ENCODE measurements at places on chromosomes 3 and 15.

DNA sequence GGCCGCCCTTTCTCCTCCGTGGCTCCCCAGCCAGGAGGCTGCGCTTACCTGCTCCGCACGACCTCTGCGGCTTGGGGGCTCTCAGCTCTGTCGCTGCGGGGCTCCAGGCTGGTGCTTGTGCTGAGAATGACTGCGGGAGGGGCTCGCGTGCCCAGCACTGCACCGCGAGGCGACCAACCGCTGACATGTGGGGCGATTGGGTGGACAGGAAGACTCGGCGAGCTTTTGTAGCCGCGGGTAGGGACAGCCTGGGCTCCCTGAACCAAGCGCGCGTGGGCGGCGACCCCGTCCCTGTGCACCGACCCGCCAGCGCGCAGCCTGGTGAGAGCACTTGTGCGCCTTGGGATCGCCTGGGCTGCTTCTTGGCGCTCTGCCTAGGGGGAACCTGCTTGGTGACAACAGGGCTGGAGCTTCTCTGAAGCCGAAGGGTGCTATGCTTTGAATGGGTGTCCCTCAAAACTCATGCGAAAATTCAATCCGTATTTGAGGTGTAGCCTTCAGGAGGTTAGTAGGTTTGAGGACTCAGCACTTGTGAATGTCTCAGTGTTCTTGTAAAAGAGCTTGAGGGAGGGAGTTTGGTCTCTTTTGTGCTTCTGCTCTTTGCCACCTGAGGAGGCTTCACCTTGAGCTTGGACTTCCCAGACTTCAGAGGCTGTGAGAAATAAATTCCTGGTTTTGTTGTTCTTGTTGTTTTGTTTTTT, 50.4 kb downstream of the IL12A start:
- DNase-seq: no peak

- DNase-seq: no peak
Observed at GRCh38 chr15:50558012-50558411, 11.5 kb upstream of the USP50 start.

- no peak for DNase-seq
Observed at GRCh38 chr15:60660290-60661051, 181.5 kb upstream of the ICE2 start.

GRCh38 chr3:24704496-24704895, 209.8 kb upstream of the THRB start:
- no peak for DNase-seq

DNA sequence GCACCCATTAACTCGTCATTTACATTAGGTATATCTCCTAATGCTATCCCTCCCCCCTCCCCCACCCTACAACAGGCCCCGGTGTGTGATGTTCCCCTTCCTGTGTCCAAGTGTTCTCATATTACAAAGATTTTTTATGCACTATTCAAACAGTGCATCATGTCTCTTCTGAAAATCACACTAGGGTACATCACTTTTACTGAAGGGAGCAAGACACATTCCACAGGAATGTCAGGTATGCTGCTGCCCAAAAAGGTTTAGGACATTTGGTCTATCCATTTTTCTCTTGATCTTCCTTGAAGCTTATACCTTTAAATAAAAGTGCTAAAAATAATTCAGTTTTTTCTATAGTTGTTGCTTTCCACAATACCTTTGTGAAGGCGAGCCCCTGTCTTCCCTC, 9.2 kb upstream of the EPHA3 start:
- no peak for DNase-seq

DNA sequence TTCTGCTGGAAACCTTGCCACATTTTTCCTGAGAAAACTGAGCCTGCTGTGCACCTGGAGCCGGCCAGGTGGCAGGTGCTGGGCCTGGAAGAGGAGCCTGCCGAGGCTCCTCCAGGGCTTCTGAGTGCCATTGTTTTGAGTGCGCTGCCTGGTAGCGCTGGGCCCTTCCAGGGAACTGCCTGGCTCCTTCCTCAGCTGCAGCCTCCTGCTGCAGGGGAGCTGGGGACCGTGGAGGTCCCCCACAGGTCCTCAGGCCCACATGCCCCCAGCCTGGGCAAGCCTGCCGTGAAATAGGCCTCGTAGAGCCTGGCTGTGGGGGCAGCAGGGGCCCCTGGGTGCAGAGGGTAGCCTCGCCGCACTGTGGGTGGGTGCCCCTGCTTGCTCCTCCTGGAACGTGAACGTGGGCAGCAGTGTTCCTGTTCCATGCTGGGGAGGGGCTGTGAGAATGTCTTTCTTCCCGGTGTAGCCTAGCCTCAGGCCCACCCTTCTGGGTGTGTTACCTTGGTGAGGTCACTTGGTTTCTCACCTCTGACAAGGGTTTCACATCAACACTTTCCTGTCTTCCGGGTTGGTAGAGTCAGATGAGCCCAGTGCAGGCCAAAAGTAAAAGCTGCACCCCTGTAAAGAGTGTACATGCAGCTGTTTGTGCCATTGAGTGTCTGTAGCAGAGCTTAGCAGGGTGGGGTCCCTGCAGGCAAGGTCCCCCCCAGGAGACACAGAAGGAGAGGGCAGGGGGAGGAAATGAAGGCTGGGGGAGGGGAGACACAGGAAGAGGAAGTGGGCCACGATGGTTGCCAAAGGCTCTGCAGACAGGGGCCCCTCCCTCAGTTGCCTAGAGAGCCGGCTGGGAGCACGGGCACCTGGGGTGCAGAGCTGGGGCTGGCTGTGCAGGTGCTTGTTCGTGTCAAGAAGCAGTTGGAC, 34.5 kb downstream of the KLF13 start:
- no peak for DNase-seq

- no peak for DNase-seq
Observed at GRCh38 chr3:167798443-167798842, 62.9 kb downstream of the SERPINI1 start.

GRCh38 chr3:6719999-6720398, 140.9 kb upstream of the GRM7 start:
- DNase-seq: no peak

DNA sequence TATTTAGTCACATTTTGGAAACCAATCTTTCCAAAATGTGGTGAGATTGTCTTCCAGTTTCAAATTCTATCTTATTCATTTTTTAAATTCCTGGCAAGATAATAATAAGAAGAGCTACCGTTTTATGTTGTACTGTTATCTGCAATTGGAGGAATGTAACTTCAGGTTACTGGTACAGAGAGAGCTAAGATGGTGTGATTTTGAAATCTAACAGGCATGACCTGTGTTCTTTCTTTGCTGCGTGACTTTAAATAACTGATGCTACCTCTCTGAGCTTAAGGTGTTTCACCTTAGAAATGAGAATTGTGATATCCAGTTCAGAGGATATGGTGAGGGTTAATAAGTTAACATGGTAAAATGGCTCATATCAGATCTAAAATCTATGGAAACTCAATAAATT, 21.7 kb downstream of the CADM2 start:
- DNase-seq: no peak

- no peak for DNase-seq
Observed at GRCh38 chr15:28147801-28148200, 48.7 kb upstream of the OCA2 start.

DNA sequence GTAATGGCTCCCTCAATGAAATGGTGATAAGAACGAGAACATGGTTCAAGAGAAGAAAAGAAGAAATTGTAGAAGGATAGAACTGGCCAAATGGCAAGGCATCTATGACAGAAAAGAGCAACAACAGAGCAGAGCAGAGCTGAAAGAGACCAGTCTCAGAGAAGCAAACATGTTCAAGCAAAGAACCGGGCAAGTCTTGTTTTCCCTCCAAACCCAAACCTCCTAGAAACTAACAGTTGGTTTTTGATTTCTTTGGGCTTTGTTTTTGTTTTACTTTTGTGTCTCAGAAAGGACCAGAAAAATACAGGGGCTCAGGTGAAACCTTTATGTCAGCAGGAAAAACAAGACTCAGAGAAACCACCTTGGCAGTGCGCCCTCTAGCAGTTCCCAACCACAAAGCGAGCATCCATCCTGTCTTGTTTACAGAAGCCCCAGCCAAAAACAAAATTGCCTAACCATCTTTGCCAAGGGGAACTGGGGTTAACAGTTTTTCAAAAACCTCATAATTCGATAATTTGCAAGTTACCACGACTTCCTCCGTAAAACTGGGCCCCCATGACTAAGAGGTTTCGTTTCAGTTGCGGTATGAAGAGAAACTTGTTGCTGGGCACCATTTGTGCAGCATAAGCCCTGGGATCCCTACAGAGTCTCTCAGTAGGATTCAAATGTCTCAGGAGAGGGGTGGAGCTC, 159.2 kb upstream of the SLC24A5 start:
- no peak for DNase-seq

DNA sequence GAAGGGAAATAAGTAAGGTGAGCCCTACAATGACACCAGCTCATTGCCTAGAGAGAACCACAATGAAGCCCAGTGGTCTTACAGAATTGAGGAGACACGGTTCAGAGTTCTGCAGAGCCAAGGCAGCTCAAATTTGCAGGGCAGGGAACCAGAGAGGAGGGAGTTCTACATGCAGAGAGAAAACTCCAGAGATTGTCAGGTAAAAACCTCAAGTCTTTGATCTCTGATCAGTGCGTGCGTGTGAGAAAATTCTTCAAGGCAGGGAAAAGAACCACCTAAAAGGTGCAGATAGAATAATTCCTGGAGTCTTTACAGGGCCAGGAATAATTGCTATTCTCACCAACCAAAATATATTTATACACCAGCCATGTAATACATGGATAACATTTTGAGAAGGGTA, 88.0 kb upstream of the SNRK start:
- no peak for DNase-seq

DNA sequence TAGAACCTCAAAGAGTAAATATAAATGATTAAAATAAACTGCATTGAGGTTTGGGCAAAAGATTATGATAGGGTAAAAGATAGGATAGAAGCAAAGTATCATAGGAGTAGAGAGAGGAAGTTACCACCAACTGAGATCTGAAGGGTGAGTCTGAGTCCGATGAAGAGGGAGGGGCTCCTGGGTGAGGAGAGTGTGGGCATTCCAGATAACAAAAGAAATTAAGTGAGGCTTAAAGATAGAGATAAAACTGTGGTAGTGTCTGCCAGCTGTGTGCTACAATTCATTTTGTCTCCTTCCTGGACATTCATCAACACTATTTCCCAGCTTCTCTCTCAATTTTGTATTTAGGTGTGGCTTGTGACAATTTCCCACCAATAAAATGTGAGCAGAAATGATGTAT, 343.0 kb upstream of the PLSCR5 start:
- DNase-seq: no peak

- DNase-seq: no peak
Observed at GRCh38 chr15:99542828-99543227, 23.0 kb upstream of the MEF2A start.

DNA sequence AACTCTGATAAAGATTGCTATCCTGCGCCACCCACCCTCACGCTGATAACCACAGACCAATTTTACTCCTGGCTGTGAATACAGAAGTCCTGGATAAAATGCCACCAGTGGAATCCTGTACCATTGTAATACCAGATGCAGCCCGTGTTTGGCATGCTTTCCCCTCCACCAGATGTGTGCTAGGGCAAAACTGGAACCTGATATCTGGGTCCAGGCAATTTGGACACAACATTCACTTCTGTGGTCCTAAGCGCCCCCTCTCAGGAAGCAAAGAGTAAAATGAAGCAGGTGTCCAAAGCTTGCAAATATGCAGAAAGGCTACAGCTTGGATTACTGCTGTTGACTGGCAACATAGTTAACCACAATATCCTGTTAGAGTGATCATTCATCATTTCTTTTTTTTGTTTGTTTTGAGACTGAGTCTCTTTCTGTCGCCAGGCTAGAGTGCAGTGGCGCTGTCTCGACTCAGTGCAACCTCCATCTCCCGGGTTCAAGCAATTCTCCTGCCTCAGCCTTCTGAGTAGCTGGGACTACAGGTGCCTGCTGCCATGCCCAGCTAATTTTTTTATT, 32.8 kb downstream of the LOXL1 start:
- DNase-seq: no peak

GRCh38 chr15:48550822-48551525, 94.5 kb downstream of the FBN1 start:
- DNase-seq: no peak

DNA sequence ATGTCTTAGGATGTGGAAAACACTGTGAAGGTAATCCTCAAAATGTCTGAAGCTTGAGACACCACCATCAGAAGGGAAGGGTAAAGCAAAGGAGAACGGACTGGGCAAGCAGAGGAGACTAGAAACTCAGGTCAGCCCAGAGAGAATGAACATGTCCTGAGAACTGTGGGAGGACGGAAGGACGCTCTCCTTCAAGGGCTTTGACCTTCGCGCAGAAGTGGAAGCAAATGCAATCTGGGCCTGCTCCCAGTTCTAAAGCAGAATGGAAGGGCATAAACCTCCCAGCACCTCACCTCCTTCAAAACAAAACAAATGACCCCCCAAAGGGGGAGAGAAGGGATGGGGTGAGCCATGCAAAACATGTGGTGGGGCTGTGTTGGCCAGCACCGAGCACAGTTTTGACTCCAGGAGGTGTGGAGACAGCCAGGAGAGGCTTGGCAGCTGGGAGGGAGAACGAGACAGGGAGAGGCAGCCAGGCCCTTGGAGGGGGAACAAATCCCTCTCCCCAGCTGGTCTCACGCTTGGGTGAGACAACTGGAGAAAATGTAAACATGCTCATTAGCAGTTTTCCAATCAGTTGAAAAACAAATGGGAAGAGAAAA, 222.4 kb upstream of the WNT5A start:
- DNase-seq: no peak

- DNase-seq: no peak
Observed at GRCh38 chr15:68411735-68412134, 20.2 kb downstream of the ITGA11 start.

DNA sequence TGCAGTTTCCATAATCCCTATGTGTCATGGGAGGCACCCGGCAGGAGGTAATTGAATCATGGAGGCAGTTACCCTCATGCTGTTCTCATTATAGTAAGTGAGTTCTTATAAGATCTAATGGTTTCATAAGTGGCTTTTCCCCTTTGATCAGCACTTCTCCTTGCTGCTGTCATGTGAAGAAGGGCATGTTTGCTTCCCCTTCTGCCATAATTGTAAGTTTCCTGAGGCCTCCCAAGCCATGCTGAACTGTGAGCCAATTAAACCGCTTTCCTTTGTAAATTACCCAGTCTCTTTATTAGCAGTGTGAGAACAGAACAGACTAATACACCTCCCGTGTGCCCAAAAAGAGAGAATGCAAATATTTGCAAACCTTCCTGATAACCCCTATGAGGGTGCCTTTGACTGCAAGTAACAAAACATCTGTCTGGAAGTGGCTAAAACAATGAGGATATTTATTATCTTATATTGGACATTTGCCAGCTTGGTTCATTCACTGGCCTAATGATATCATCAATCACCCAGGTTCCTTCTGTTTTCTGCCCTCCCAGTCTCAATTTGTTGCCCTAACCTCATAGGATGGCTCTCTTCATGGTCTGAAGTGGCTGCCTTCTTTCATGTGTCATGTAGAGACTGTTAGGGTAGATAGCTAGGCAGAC, 68.7 kb downstream of the BHLHE40 start:
- DNase-seq: no peak

DNA sequence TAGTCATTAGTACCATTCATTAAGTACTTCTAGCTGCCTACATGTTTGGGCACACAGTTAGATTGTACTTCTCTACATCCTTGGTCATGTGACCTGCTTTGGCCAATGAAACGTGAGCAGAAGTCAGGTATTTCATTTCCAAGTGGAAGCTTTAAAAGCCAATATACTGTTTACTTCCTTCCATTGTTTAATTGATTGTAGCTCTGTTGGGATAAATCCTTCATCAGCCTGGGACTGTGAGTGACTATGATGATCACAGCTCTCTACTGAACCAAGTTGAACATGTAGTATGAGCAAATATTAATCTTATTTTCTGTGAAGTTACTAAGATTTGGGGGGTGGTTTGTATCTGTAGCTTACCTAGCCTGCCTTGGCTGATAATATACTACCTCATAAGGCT, 116.5 kb upstream of the ROPN1 start:
- DNase-seq: no peak
